ENCODE measurements at places on chromosomes 11 and 22. TPM values are rescaled to one million over a fixed set of nuclear protein-coding genes. Genes with fewer than 3 reads are reported as not detected.

The RASSF7 gene
- total RNA-seq = 49.5 TPM

The OR8D4 gene
- total RNA-seq = 13.2 TPM

The KAT5 gene
- 45.5 TPM for total RNA-seq

The KBTBD3 gene
- 2.0 TPM for total RNA-seq

The HTR3A gene
- 0.33 TPM for total RNA-seq

The MUC6 gene
- 194 TPM for total RNA-seq

The GGTLC3 gene
- total RNA-seq = not detected

DNA sequence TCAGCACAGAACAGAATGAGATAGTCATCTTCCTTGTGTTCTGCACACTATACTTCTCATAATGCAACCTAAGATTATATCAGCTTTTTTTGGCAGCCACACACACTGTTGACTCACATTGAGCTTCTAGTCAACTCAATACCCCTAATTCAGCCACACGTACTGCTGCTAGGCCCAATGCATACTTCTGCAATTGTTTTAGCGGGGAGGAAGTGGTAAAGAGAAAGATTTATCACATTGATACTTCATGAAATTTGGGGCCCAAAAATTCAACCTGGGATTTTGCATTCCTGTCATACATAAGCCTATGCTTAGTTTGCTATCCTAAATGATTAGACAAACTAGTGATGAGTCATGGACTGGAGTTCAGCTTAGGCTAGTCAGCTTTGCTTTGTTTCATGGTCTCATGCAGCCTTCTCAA, 8.6 kb upstream of the UPB1 start:
- no peak for DNase-seq

GRCh38 chr22:31945971-31946680, 1.8 kb downstream of the YWHAH start:
- no peak for DNase-seq

DNA sequence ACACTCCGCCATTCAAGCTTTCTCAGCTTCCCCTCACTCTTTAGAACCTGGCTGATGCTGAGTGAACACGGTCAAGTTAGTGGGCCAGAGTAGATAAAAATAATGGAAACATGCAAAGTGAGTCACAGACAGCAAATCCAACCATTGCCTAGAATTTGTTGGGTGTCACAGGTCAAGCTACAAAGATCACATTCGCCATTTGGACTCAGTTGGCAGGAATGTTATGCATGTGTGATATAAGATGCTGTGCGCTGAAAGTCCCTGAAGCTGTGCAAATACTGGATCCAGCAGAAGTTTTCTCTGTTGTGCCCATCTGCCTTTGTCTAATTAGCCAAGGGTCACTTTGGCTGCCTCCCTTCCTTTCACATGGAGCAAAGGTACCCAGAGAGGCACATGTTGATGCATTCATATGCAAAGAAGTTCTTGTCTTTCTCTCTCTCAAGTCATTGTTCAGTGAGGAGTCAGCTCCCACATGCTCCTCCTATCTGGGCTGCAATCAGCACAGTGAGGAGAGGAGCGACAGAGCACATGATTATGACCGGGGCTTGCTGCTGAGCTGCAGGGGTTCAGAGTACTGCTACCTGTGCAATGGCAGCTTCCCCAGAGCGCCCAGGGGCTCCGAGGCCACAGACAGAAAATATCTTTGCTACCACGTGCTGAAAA, 39.7 kb downstream of the FLI1 start:
- no peak for DNase-seq

GRCh38 chr11:2818503-2818902, 67.1 kb downstream of the CDKN1C start:
- no peak for DNase-seq

DNA sequence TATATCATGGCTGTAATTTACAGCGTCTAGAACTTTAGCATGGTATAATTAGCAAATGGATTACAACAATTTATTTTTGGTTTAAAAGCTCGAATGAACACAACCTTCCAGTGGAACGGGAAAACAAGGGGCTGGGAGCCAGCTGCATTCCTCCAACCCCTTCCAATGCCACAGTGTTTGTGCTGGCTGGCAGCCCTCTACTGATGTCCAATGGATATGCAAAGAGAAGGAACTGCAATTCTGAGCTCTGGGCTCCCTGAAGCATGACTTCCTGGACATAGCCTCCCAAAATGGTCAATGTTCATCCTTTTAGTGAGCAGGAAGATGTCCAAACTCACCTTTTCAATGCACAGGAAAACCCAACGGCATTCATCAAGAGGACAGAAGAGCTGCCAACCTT, 288.3 kb downstream of the TENM4 start:
- DNase-seq = no peak

- no peak for DNase-seq
These were observed 106.4 kb downstream of the ARHGAP42 start for GRCh38 chr11:100793525-100793924.

DNA sequence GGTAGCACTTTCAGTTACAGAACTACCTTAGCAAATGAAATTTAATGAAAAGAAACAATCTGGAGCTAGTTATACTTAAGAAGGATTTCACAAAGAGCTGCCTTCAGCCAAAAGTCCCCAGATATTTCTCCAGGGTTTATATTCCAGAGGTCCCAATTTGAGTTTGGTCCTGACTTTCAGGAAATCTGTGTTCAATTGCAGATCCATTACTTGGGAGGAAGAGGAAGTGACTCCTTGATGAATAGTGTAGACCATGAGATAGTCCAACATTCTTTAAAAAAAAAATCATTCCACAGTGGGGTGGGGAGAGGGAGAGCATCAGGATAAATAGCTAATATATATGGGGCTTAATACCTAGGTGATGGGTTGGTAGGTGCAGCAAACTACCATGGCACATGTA, 117.6 kb upstream of the ARHGAP20 start:
- DNase-seq = no peak

DNA sequence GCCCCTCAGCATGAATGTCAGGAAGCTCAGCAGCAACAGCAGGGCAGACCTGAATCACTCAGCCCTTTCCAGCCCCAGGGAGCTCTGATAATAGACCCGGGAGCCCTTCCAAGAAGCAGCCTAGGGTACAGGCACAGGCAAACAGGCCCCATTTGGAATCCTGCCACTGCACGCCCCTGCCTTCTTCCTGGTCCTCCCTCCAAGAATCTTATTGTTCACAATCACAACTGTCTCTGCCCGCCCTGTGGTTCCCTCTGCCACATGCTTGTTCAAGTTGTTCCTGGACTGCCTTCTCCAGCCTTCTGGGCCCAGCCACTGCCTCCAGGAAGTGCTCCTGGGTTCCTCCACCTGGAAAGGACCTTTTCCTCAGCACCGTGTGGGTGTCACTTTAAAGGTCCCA, 54.6 kb downstream of the LRRC32 start:
- no peak for DNase-seq

DNA sequence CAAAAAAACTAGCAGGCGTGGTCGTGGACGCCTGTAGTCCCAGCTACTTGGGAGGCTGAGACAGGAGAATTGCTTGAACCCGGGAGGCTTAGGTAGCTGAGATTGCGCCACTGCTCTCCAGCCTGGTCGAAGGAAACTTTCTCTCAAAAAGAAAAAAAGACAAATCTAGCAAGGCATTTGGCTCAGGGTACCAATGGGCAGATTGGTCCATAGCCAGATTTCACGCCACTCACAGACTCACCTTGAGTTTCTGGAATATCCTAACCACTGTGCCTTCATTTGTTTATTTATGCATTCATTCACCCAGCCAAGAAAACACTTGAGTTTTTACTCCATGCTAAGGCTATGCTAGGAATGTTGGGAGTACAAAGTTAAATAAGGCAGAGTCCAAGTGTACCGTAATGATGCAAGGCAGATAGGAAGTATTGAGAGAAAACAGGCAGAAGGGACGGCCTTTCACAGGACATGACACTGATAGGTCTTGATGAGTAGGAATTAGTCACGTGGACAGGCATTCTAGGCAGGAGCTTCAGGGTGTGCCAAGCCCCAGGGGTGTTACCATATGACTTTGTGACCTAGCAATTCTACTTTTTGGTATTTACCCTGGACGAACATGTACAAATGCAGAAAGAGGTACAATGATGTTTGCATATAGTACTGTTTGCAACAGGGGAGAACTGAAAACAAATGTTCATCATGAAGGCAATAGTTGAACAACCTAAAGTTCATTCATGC, 3.0 kb upstream of the PACSIN3 start:
- DNase-seq = no peak

All from body of pancreas (tissue), 4 donors.